Chondrocyte (in vitro differentiated cells): ENCODE measurements at places on chromosomes 2 and 18. TPM values are rescaled to one million over a fixed set of nuclear protein-coding genes. Genes with fewer than 3 reads are reported as not detected.
A peak's percentile ranks its signal among the peaks of the same experiment; 100 is the strongest.

Gene FOSL2
- 93.0 to 163 TPM (median 156 TPM) in 3 replicates for total RNA-seq

Gene GPR45
- total RNA-seq, result not detected in 3 replicates

Gene TTC21B
- 12.7 to 24.9 TPM (median 15.8 TPM) in 3 replicates for total RNA-seq

Gene XDH
- total RNA-seq, result 0.12 to 0.23 TPM (median 0.17 TPM) in 3 replicates

Gene RTN4
- 560 to 819 TPM (median 766 TPM) in 3 replicates for total RNA-seq

Gene DAW1
- total RNA-seq, result 0.28 to 0.65 TPM (median 0.47 TPM) in 3 replicates

Gene SEC11C
- total RNA-seq, result 27.6 to 51.1 TPM (median 32.8 TPM) in 3 replicates

Gene KLHL41
- 1.4 to 2.3 TPM (median 2.2 TPM) in 3 replicates for total RNA-seq

Gene CCDC141
- not detected in 3 replicates for total RNA-seq

Gene NPPC
- total RNA-seq, result not detected in 3 replicates

Gene CFC1
- not detected in 3 replicates for total RNA-seq

DNA sequence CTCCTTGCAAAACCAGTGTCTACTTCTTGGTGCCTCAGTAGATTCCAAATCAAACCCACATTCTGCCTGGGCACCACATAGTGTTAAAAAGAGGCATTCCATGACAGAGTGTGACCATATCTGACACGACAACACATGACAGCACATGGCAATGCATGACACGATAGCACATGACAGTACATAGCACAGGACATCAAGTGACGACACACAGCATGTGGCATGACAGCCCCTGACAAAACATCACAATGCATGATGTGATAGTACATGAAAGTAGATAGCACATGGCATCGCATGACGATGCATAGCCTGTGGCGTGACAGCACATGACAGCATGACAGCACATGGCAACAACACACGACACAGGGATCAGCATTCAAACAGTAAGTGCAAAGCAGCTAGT lies 845.9 kb upstream of the SALL3 start:
- DNase-seq, result no peak
- no peaks in the 10 kb centered on the region for H3K27me3 ChIP-seq
- no peaks in the 10 kb centered on the region for H3K4me1 ChIP-seq
- no peaks in the 10 kb centered on the region for H3K36me3 ChIP-seq

DNA sequence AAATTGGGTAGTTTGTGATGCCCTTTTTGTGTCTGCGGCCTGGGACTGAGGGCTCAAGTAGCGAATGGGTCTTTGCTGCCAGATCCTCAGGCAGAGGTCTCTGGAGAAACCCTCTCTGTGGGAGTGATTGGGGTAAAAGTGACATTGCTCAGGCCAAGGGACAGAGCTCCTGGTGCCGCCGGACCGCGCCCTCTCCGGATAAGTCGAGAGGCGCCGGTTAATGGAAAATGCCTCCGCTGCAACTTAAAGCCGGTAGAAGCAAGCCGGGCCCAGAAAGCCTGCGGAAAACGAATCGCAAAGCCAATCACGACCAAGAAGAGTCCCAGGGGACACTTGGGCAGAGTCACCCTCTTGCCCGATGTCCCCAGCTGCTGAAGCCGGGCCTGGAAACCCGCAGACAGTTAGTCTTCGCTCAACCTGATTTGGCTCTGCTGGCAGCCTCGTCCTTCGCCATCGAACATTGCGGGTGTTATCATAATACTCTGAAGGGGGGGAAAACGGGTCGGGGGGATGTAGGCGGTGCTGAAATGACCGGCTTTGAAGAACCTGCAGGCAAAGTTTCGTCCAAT lies 352 bp upstream of the HOXD12 start:
- peaks cover 19% of the 10 kb centered on the region for H3K4me1 ChIP-seq
- H3K27ac ChIP-seq, result no peak overlapping the region
- no peak overlapping the region for H3K4me3 ChIP-seq

DNA sequence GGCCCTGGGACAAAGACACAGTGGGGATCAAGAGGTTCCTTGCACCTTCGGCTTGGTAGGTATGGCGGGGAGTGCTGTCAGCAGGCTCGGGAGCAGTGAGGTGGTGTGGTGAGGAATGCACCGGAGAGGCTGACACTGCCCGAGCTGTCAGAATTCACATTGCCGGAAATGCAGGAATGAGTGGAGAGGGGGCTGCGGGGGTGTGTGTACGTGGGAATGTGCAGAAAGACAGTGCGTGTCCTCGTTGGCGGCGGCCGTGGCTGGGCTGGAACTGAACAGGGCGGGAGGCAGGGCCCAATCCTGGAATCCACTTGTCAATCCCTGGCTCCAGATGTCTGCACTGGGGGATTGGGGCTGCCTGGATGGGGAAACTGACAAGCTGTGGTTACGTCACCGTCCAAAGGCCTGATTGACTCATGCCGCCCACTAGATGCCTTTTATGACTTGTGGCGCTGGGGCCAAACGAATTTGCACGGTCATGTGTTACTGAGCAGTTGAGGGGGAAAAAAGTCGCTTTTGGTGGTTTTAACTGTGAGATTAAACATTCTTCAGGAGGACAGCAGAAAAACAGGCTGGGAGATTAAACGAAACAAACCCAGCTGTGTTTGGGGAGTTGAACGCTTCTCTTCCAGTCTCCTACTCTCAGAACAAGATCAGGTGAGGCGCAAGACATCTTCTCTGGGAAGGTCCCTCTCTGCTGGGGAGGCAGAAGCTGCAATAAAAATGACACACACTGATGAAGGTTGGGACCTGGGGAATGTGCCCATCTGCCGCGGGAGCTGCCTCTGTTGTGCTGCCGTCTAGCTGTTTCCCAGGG lies 189.4 kb upstream of the GLI2 start:
- no peaks in the 10 kb centered on the region for H3K36me3 ChIP-seq
- H3K4me3 ChIP-seq, result peak overlapping the region; percentile 20
- DNase-seq, result peak; percentile 92
- H3K27ac ChIP-seq, result peak overlapping the region; percentile 82
- no peaks in the 10 kb centered on the region for H3K27me3 ChIP-seq

GRCh38 chr2:31033032-31033431 lies 105.2 kb downstream of the GALNT14 start:
- peaks cover 2% of the 10 kb centered on the region for H3K36me3 ChIP-seq
- H3K27me3 ChIP-seq, result peaks cover 4% of the 10 kb centered on the region
- no peak overlapping the region for H3K27ac ChIP-seq
- H3K4me3 ChIP-seq, result no peak overlapping the region
- DNase-seq, result no peak

- no peaks in the 10 kb centered on the region for H3K4me1 ChIP-seq
- no peak for DNase-seq
- H3K27ac ChIP-seq, result no peak overlapping the region
- peaks cover 24% of the 10 kb centered on the region for H3K27me3 ChIP-seq
Measured at GRCh38 chr2:121858369-121858768, 102.9 kb downstream of the TSN start.

DNA sequence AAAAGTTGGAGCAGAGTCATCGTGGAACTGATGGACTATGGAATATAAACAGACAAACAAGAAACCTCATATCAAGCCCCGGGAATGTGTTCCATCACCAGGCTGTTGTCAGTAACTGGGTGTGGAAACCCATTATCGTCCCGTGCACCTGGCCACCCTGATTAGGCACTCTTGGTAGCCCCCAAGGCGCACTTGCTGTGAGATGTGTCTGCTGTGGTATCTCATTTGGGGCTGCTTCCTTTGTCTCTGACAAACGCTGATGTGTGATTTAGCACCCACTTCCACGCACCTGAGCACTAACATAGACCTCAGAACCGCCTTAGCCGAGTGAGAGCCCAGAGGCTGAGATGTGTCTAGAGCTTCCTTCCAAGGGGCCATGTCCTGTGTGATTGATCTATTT lies 96.3 kb downstream of the PRPF40A start:
- H3K4me3 ChIP-seq, result no peak overlapping the region
- no peak for DNase-seq
- peaks cover 29% of the 10 kb centered on the region for H3K36me3 ChIP-seq
- H3K4me1 ChIP-seq, result no peaks in the 10 kb centered on the region

- H3K4me3 ChIP-seq, result no peak overlapping the region
- DNase-seq, result no peak
- peaks cover 56% of the 10 kb centered on the region for H3K4me1 ChIP-seq
- no peaks in the 10 kb centered on the region for H3K36me3 ChIP-seq
Measured at GRCh38 chr2:28681158-28681571, 70.5 kb upstream of the PPP1CB start.

- no peak overlapping the region for H3K27ac ChIP-seq
- no peaks in the 10 kb centered on the region for H3K27me3 ChIP-seq
- no peak for DNase-seq
- H3K4me3 ChIP-seq, result no peak overlapping the region
- H3K4me1 ChIP-seq, result peaks cover 30% of the 10 kb centered on the region
Measured at GRCh38 chr2:28021898-28022297, 131.4 kb downstream of the BABAM2 start.

DNA sequence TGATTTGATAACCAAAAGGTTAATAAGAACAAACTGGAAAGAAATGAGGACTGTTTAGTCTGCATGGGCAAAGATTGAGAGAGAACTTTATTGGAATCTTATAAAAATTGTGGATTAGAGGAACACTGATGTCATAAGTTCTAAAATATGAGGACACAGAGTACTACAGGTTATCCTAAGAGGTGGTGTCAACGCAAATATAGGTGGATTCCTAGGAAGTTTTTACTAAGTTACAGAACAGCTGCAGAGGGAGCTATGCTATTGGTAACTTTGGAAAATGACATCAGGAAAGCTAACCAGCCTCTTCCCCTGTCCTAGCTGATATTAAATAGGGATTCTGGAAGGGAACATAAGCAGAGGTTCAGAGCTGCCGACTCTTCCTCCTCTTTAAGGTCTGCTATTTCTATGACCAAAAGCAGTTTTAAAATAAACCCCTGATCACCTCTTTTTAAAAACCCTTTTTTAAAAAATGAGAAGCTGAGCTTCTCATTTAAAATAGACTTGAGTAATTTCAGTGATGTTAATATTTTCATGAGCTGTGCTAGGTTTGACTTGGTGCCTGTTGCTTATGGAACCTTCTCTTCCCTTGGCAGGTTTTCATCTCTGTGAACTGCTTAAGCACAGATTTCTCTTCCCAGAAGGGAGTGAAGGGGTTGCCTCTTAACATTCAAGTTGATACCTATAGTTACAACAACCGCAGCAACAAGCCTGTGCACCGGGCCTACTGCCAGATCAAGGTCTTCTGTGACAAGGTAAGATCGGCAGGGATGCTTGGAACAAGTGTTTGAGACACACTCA lies 34.2 kb downstream of the GRHL1 start:
- H3K27me3 ChIP-seq, result no peaks in the 10 kb centered on the region
- no peak for DNase-seq
- no peaks in the 10 kb centered on the region for H3K36me3 ChIP-seq
- peaks cover 38% of the 10 kb centered on the region for H3K4me1 ChIP-seq

DNA sequence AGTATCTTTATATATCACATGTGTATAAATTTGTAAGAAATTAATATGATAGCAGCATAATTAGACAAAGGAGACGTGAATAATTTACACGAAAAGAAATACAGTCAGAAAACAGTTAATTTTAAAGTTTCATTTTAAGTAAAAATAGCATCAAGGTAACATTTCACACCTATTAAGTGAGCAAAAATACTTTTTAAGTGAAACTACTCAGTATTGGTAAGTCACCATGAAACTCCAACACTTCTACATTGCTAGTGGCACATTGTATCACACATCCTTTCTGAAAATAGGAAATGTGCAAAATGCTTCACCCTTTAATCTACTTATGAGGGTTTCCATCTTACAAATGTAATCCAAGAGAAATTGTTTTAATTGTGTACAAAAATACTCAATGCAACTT lies 287.9 kb upstream of the EPAS1 start:
- no peak overlapping the region for H3K4me3 ChIP-seq
- no peaks in the 10 kb centered on the region for H3K27me3 ChIP-seq
- no peak for DNase-seq

DNA sequence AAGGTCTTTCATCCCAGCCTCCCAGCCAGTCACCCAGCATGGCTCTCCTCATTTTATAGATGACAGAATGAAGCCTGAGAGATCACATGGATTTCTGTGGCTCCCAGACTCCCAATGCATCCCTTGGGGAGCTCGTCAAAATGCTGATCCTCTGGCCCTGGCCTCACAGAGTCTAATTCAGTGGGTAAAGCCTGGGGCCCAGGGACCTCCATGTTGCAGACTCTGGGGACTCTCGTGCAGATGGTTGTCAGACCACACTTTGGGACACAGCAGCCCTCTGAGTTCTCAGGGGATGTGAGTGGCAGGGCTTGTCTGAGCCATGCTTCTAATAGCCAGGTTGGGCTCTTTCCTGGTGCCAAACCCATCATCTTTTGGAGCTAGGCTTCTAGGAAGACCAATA lies 97.0 kb downstream of the CTIF start:
- DNase-seq, result no peak
- H3K36me3 ChIP-seq, result peaks cover 37% of the 10 kb centered on the region
- no peak overlapping the region for H3K4me3 ChIP-seq
- H3K27ac ChIP-seq, result no peak overlapping the region
- H3K27me3 ChIP-seq, result no peaks in the 10 kb centered on the region
- peaks cover 30% of the 10 kb centered on the region for H3K4me1 ChIP-seq

- DNase-seq, result no peak
- peak overlapping the region; percentile 72 for H3K27ac ChIP-seq
- H3K4me3 ChIP-seq, result no peak overlapping the region
- H3K36me3 ChIP-seq, result no peaks in the 10 kb centered on the region
Measured at GRCh38 chr2:44549099-44549471, 187.3 kb downstream of the CAMKMT start.

DNA sequence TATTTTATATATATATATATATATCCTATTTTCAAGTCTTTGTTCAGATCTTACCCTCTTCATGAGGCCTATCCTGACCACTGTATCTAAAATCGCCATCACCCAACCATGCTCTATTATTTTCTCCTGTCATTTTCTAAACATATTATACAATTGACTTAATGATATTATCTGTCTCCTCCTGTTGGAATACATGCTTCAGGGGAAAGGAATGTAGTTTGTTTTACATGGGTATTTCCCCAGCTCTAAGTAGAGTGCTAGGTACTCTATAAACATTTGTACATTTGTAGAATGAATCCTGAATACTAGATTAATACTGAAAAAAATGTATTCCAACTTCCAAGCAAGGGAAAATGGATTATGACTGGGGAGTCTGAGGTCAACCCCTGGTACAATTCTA lies 26.2 kb downstream of the TTC21B start:
- no peaks in the 10 kb centered on the region for H3K4me1 ChIP-seq
- H3K27me3 ChIP-seq, result no peaks in the 10 kb centered on the region
- H3K4me3 ChIP-seq, result no peak overlapping the region
- H3K36me3 ChIP-seq, result peaks cover 17% of the 10 kb centered on the region
- H3K27ac ChIP-seq, result no peak overlapping the region
- no peak for DNase-seq

DNA sequence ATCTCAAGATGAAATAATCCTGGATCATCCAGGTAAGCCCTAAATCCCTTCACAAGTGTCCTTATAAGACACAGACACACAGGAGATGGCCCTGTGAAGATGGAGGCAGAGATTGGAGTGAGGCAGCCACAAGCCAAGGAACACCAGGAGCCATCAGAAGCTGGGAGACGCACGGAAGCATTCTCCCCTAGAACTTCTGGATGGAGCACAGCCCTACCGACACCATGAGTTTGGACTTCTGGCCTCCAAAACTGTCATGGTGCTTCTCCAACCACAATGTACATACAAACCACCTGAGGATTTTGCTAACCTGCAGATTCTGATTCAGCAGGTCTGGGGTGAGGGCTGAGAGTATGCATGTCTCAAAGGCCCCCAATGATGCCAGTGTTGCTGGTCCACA lies 42.5 kb downstream of the ADD2 start:
- peaks cover 5% of the 10 kb centered on the region for H3K27me3 ChIP-seq
- no peaks in the 10 kb centered on the region for H3K4me1 ChIP-seq
- no peak overlapping the region for H3K27ac ChIP-seq
